Cardiac fibroblast (primary cell): ENCODE measurements at places on chromosomes 5 and 9.

DNA sequence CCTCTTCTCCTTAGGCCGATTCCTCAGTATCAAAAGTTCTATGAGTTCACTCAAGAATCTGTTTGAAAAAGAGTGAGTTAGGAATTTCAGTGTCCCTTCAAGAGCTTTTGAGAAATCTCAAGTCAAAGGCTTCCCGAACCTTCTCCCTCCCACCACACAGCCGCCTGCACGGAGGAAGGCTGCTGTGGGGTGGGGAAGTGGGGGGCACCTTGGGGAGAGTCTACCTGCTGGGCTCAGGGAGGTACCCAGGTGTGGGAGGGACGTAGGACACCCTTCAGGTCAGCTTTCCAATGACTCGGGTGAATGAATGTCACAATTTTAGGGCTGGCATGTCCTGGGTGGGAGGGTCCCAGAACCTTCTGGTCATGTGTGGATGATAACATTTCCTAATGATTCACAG lies 17.5 kb downstream of the CXCL14 start:
- no peak for DNase-seq

DNA sequence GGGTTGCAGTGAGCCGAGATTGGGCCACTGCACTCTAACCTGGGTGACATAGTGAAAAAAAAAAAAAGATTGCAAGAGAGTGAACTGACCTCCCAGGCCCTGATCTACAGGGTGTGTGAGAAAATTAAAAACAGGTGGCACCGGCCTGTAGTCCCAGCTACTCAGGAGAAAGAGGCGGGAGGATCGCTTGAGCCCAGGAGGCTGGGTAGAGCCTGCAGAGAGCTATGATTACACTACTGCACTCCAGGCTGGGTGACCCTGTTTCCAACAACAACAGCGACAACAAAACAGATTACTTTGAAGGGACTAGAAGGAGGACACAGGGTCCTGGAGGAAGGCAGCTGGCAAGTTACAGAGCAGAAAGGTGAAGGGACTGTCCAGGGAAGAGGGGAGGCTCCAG lies 42.2 kb upstream of the FABP6 start:
- no peak for DNase-seq

DNA sequence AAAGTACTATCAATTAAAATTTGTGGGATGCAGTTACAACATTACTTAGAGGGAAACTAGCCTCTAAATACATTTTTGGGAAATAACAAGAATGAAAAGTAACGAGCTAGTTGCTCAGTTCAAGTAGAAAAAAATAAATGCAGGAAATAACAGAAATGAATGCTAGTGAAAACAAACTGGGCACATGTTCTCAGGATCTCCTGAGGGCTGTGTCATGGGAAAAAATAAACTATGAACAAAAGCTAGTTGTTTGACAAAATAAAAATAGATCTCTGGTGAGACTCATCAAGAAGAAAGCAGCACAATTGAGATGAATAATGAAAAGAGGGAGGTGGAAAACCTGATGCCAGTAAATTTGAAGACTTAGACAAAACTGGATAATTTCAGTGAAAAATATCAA lies 16.3 kb downstream of the IDNK start:
- DNase-seq = no peak

DNA sequence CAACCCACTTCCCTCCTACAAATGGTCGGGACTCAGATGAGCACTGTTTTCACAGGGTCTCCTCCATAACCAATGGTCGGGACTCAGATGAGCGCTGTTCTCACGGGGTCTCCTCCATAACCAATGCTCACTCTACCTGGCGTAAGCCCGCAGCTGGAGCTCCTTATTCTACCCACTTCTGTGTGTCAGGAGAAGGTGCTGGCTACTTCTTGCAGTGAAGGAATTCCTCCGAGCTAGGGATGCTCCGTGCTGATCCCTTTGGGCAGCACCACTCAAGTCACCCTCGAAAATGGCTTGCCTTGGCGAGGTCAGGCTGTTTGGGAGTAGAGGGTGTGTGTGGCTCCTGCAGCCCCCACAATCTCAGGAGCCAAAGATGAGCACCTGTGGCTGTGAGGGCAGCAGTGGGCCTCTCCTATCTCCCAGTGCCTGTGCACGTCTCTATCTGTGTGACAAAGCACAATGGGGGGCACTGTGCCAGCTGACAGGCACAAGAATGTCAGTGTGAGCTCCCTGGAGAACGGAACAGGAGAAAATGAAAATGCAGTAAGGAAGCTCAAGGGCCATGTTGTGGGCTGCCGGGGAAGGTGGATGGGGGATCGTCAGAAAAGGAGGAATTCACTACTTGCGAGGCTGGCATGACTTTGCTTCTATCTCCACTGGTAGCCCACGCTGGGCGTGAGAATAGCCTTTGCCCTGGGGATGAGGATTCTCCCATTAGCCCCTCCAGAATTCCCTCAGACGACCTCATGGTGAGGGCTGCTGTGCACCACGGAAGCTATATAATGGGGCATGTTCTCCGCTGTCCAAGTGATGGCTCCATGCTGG lies 3.9 kb upstream of the BTNL9 start:
- no peak for DNase-seq

DNA sequence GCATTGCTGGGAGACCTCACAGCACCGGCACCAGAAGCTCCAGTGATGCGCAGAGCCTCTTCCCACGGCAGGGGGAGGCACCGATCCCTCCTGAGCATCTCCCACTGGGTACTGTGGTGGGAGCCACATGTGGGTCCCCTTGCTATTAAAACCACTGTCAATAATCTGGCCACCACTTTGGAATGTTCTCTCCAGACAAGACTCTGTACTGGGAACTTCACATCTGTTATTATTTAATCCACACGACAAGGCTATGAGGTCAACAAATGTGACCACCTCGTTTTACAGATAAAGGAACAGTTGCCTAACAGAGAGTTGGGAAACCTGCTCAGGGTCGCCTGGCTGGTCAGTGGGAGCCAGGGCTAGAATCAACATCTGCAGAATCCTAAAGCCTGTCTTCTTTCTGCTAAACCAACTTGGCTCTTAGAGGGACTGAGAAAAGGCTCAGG lies 72.7 kb downstream of the EPB41L4B start:
- peak; percentile 21 for DNase-seq

GRCh38 chr5:135737701-135738563 lies 96.5 kb upstream of the SLC25A48 start:
- no peak for DNase-seq

GRCh38 chr9:4927701-4928100 lies 57.4 kb upstream of the JAK2 start:
- DNase-seq = no peak

- peak; percentile 89 for DNase-seq
Observed at GRCh38 chr5:143576711-143577484, 173.4 kb upstream of the NR3C1 start.

GRCh38 chr5:156706631-156707030 lies 143.5 kb upstream of the PPP1R2B start:
- no peak for DNase-seq

GRCh38 chr9:124283228-124283814 lies 25.6 kb downstream of the NEK6 start:
- DNase-seq = no peak

GRCh38 chr9:133737071-133737773 lies 930 bp downstream of the SARDH start:
- no peak for DNase-seq

DNA sequence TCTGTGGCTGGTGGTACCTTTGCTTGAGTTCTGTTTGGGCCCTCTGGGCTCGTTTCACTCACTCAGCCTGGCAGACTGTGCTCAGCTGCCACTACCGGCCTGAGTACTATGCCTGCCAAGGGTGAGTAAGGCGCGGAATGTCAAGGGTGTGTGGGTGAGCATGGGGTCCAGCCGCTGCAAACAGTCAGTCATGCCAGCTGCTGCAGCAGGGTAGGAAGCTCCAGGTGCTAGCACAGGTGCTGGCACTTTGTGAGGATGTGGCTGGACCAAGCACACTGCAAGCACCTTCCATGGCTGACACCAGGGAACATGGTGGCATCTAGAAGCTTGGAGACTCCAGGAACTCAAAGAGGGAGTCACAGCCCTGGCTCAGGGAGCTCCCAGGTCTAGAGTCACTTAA lies 368.6 kb upstream of the ACO1 start:
- DNase-seq = no peak

- DNase-seq = no peak
Observed at GRCh38 chr5:179913461-179913860, 5.8 kb upstream of the TBC1D9B start.

DNA sequence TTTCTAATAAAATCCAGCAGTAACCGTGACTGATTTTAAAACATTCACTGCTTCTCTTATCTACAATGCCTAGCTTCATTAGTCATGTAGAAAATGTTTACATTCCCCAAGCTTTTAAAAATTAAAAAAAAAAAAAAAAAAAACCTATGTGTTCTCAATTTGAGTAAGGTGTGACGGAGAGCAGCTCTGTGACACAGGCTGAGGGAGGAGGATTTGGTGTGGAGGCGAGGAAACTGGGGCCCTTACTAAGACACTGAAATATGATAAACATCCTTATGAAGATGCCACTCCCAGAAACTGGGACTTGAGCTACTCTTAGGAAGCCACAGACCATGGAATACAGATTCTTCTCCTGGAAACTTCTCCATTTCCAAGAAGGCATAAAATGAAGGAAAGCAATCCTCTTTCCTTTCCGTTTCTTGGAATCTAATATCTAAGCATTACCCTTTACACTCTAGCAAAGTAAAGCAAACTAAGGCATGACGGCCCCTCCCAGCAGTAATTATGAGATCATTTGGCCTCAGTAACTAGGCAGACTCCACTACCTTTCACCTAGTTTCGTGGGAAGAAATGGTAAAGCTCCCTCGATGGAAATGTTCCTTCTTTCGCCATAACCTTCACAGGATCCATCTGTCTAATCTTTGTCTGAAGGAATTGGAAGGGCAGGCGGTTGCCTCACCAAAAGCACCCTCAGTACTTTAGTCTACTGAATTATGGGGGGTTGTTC lies 23.5 kb downstream of the GRAMD2B start:
- peak; percentile 89 for DNase-seq

GRCh38 chr9:137530331-137530730 lies 19.9 kb downstream of the PNPLA7 start:
- no peak for DNase-seq

DNA sequence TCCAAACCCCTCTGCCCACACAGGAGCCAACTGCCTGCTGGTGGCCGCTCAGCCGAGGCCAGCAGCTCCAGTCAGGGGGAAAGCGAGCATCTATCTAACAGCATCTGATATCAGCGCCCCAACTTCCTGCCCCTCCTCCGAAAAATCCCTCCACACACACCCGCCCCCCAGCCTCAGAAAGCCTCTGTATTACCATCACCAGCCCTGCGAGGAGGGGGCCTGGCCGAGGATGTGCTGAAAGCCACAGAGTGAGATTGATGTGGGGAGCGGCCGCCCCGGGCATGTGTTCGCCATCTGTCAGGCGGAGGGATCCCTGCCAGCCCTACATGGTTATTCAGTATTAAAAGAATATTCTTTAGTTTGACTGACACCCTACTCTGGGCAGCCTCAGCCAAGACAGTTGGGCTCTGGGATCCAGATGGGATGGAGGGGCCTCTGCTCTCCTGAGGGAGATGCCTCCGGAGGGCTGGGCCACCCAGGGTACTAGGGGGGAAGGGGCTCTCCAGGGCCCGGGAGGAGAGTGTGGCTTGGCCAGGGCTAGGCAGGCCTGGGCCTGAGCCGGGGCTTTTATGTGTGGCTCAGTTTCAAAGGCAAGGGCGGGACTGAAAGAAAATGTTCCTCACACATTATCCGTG lies 98.0 kb downstream of the HSD17B3 start:
- no peak for DNase-seq

DNA sequence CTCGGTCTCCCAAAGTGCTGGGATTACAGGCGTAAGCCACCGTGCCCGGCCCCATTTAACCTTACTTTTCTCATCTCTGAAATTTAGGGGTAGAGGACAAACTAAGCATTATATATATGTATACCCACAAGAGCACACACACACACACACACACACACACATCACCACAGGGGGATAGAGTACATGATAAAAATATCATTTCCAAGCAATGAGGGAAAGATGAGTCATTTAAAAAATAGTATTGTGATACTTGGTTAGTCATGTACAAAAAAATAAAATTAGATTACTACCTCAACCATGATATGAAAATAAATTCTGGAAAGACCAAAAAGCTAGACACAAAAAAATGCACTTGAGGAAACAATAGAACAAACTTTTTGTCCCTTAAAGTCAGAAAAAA lies 67.2 kb downstream of the CDH18 start:
- DNase-seq = peak; percentile 37

DNA sequence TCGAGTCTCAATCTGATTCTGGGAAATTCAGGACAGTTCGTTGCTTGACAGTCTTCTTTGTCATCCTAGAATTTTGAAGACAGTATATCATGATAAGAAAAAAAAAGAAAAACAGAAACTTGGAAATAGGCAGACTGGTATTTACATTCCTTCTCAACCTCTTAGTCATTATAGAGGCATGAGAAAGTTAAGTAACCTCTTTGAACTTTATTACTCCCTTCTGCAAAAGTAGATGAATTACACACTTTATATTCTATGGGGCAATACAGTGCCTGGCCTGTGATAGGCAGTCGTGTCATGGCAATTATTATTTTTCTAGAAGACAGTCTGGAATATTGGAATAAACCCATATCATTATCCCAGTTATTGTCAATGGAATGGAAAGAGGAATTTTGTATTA lies 828.9 kb downstream of the TLR4 start:
- DNase-seq = peak; percentile 20

DNA sequence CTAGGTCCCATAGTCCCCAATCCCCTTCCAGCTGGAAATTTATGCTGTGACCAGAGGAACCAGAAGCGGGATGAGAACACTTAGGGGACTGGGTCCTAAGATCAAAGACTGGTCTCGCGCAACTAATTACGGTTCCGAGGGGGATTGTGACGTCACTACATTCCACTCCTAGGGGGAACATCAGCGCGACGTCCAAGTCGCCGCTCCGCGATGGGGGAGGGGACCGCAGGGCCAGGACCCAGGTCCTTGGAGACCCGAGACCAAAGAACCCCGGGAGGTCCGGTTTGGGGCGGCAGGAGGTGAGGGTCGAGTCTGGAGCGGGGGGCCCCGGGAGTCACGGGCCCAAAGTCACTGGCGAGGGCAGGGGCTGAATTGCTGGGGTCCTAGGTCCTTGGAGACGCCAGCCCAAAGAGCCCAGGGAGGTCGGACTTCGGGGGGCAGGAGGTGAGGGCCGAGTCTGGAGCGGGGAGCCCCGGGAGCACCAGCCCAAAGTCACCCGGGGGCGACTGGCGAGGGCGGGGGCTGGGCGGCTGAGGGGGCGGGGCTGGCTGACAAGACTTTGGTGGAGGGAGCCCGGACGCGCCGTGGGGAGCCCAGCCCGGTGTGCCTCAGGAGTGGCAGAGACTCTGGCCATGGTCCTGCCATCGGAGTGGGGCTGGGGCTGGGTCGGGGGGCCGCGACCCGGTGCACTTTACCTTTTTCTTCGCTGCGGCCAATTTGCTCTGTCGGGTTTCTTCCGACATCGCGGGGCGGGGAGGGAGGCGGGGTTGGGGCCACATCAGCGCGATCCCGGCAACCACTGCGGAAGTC lies at the start of gene GOLGA2:
Gene GOLGA2 (minus strand): TSS at position 810 of the 810 bp plus-strand sequence. CDS start 31 bp downstream, at position 779.
- peak; percentile 59 for DNase-seq
